Amygdala (tissue), 56 donors: ENCODE measurements at places on chromosomes 5 and 9.

DNA sequence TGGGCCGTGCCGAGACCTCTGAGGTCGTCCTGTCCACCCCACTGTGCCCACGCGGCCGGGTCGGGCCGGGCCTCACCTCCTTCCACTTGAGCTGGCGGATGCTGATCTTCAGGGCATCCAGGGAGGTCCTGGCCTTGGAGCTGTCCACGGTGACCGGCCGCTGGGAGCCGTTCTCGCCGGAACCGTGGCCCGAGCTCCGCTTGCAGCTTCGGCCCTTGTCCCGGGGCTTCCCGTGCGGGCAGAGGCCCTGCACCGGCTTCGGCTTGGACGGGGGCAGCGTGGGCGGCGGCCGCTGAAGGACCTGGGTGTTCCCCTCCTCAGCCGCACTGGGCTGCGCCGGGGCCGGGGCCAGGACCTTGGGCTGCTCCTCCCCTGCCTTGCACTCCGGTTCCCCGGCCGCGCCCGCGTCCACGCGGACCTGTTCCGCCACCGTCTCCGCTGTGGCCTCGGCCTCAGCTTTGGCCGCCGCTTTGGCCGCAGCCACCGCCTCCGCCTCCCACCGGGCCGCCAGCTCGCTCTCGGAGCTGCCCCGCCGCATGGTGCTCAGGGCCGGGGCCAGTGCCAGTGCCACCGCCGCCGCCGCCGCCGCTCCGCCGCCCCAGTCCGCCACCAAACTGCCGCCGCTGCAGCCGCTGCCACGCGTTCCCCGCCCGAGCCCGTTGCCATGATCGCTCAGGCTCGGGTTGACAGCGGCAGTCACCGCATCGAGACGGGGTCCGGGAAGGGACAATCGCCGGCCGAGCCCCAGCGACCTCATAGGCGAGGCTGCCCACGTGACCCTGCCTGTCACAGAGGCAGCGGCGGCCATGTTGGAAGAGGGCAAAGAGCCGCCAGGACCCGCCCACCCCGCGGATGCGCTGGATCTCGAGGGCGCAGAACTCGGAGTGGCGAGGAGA is at the start of gene TTLL11:
TSS of gene TTLL11 (minus strand) at position 698 of the 896 bp plus-strand sequence. CDS start at position 538, 160 bp downstream.
- peak; percentile 96 for DNase-seq

DNA sequence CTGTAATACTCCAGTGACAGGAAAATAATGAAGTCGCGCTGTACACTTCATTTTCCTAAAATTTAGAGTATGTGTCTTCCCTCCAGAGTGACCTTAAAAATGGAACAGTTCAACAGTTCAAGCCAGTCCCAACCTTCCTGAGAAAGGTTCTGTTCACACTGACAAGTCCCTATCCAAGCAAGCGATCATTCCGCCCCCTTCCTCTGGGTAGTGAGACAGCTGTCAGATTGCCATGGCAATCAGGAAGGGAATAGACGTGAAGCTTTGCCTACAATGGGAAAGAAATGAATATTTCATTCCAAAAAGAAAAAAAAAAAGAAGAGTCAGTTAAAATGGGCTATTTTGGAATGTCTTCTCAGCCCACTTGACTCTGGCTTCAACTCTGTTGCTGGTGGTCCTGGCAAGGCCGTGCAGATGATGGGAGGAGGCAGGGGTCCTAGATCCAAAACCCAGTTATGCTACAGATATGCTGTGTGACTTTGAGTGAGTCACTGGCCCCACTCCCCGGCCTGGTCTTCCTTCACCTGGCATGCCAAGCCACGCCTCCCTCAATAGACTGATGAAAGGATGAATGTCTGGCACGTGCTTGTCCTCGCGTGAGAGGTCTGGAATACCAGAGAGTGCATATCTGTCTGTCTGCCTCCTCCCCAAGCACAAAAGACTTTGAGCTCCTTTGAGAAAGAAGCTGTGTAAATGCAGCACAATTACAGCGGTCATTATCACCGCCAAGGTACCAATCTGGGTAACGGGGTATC is 165.8 kb upstream of the WWC1 start:
- DNase-seq: no peak

- DNase-seq: no peak
These were observed 203.7 kb downstream of the NXNL2 start for GRCh38 chr9:88738709-88739108.

- DNase-seq: no peak
These were observed 524.3 kb upstream of the GRAMD2B start for GRCh38 chr5:125898851-125899405.

DNA sequence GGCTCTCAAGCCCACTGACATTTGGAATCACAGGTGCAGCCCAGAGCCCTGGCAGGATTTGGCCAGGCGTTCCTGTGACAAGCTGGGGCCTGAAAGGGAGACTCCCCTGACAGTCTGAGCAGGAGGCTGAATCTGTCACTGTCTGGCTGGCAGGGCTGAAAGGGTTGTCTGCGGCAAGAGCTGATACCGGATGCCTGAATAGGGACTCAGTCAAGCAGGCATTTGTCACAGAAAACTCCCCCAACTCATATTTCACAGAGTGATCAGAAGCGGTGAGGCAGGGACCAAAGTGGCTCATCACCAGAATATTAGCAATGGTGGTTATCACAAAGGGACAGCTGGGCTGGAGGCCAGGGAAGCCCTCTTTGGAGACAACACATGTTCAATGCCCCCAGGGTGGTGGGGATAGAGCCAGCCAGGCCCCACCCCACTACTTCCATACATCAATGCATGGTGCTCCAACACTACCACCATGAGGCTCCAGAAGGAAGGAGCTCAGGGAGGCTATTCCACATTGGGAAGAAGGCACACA is 295.5 kb downstream of the DTWD2 start:
- DNase-seq: no peak

DNA sequence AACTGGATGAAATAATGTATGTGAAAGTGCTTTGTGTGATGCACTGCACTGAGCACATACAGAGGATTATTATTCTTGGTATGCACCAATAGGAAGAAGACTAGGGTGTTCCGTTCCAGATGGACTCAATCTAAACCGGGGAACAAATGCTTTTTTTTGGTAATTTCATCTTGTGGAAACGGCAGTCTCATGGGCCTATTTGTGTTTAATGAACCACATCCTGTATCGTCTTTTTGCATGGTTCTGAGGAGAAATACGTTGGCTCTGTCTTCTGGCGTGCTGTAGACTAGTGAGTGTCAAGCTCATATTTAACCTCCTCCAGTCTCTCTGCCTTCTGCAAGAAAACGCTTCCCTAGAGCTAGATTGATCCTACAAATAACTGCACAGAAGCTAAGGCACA is 30.0 kb downstream of the TRIM32 start:
- no peak for DNase-seq

GRCh38 chr5:9851458-9851857 is 221.3 kb upstream of the TAS2R1 start:
- no peak for DNase-seq

DNA sequence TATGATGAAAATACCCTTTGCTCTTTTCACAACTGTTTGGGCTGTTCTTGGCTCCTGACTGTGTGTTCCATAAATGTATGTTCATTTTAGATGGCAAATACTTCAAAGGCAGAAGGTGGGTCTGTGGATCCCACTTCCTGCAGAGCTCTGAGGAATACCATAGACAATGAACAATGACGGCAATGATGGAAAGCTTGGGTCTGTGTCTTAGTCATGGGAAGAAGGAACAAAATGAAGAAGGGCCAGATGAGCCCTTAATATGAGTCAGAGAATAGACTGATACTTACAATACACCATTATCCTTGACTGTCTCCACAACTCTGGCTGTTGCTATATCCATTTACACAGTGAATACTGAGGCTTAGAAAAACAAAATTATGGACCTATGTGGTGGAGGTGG is 126.0 kb downstream of the SLIT3 start:
- no peak for DNase-seq

GRCh38 chr5:141873933-141874261 is 4.3 kb downstream of the PCDH1 start:
- no peak for DNase-seq

DNA sequence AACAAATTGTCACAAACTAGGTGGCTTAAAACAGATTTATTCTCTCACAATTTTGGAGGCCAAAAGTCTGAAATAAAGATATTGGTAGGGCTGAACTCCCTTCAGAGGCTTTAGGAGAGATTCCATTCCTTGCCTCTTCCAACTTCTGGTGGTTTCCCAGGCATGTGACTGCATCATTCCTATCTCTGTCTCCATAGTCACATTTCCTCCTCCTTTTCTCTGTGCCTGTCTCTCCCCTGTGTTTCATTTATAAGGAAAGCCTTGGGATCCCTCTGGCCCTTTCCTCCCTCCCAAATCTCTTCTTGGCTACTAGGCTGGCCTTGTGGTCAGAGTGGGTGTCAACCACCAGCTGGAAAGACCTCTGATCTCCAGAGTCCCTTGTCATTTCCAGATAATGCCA is 78.2 kb downstream of the SNX18 start:
- no peak for DNase-seq

DNA sequence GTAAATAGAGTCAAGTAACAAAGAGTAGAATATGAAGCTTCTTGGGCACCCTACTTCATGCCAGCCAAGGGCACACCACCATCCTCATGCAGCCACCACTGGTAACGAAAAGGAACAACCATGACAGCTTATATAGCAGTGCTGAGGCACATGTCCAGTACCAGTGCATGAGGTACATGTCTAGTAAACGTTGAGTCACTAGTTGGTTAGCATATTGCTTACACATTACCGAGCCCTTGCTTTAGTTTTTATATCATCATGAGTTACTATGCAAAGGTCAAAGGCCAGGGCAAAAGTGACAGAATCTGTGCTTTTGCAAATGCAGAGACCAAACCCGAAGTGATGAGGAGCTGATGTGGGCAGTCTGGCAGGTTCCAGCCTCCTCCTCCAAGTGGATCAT is 147.1 kb upstream of the MAP1B start:
- no peak for DNase-seq

GRCh38 chr5:119079318-119079921 is 8.5 kb downstream of the DMXL1 start:
- DNase-seq: no peak

DNA sequence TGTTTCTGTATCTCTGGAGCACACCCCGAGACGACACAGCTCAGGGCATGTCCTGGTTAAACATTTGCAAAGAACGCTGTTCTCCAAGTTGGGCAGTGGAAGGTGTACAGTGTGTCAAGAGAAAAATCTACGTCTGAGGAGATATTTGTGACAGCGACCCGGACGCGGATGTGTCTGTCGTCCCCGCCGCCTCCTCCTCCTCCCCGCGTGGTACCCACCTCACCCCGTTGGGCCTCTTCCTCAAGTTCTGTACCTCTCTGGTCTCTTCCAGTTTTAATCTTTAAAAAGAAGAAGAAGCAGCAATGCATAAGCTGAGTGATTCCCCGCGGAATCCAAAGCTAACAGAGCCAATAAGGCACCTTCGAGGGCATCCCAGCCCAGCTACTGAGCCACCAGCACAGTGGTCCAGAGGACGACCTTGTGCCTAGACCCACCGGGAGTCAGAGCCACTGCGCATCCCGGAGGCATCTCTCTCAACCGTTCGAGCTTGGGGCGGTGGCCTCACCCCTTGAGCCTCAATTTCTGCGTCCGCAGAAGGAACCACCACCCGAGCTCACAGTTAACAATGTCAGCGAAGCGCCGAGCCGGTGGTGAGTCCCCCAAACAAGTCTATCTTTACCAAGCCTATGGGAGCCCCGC is 467 bp downstream of the C9orf78 start:
- no peak for DNase-seq

- DNase-seq: peak; percentile 16
These were observed 51.1 kb downstream of the C9orf152 start for GRCh38 chr9:110156902-110157301.

- DNase-seq: no peak
These were observed 4.3 kb downstream of the PRRC2B start for GRCh38 chr9:131398204-131398603.

- DNase-seq: no peak
These were observed 119.5 kb downstream of the PIK3R1 start for GRCh38 chr5:68335075-68335474.

DNA sequence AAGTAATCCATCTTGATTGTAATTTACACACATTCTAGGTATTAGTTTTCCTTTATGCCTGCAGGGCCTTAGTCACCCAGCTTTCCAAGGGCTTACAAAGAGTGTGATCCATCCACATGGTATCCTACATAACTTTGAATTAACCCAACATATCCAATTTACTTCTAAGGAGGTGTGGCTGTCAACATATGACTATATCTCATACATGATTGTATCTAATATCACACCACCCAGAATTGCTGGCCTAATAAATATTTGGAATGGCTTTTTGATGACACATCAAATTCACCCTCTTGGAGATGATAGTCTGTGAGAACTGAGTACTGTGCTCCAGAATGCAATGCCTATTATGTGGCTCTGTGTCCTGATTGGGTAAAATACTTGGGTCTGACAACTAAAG is 363.3 kb upstream of the GRIN3A start:
- DNase-seq: no peak

DNA sequence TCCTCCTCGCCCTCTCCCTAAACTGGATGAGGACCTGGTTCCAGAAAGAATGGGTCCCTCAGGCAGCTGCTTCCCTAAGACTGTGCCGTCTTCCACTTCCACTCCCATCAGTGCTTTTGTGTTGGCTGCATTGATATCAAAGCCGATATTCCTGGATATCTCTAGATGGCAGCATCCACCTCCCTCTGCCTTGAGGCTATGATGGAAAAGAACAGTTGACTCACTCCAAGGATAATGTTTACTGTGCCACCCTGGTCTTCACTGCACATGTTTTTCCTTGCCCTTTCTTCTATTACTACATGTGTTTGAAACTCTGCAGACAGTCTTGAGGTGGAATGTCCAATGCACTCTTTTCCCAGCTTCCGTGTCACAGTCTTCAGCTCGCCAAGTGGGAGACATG is 211.6 kb downstream of the MAST4 start:
- peak; percentile 48 for DNase-seq

GRCh38 chr5:38695021-38695958 is 138.8 kb upstream of the LIFR start:
- no peak for DNase-seq

- no peak for DNase-seq
These were observed 72.0 kb downstream of the RETREG1 start for GRCh38 chr5:16544607-16545374.

- DNase-seq: no peak
These were observed 96.7 kb downstream of the SUSD1 start for GRCh38 chr9:112078432-112078831.

GRCh38 chr9:115733318-115734110 is 420.1 kb upstream of the PAPPA start:
- DNase-seq: no peak

DNA sequence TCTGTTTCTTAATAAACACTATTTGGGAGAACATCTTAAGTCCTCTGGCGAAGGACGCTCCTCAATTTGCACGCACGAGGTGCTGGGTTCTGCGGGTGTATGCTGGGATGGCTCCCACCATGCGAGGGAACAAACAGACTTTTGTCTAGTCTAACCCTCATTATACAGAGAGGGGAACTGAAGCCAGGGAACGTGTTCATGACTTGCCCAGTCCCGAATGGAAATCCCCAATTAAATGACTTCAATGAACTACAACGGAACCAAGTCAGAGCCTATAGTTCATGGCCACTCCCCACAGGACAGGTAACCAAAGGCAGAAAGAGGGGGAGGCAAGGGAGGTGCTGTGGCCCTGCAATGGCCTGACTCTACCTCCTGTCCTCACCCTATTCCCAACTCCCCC is 9.3 kb downstream of the TLE1 start:
- DNase-seq: peak; percentile 24

GRCh38 chr9:126745574-126746411 is 59.0 kb upstream of the ZBTB43 start:
- DNase-seq: no peak

- DNase-seq: no peak
These were observed 3.2 kb downstream of the SH3PXD2B start for GRCh38 chr5:172450861-172451695.

- DNase-seq: no peak
These were observed 5.9 kb downstream of the MGAT4B start for GRCh38 chr5:179800696-179801201.
